Liver (tissue), 10 donors: ENCODE measurements at places on chromosomes 11 and 22.

DNA sequence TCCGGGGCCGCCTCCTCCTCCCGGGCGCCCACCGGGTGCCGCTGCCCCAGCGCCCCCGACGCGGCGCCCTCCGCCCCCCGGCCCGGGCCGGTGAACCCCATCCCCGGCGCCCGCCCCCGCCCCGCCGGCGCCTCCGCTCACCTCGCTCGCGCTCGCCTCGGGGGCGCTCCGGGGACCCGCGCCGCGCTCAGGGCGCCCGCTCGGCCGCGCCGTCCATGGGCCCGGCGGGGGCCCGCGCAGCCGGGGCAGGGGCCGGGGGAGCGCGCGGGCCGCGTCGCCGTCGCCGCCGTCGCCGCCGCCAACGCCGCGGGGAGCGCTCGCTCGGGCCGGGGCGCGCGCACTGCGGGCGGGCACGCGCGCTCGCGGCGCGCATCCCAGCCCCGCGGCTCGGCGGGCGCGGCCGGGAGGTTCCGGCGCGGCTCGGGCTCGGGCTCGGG lies 293 bp downstream of the DUSP8 start:
- no peak for DNase-seq

GRCh38 chr11:33532720-33533385 lies 167.8 kb downstream of the C11orf91 start:
- DNase-seq, result no peak

GRCh38 chr11:88103337-88104206 lies 71.7 kb downstream of the RAB38 start:
- DNase-seq, result no peak

DNA sequence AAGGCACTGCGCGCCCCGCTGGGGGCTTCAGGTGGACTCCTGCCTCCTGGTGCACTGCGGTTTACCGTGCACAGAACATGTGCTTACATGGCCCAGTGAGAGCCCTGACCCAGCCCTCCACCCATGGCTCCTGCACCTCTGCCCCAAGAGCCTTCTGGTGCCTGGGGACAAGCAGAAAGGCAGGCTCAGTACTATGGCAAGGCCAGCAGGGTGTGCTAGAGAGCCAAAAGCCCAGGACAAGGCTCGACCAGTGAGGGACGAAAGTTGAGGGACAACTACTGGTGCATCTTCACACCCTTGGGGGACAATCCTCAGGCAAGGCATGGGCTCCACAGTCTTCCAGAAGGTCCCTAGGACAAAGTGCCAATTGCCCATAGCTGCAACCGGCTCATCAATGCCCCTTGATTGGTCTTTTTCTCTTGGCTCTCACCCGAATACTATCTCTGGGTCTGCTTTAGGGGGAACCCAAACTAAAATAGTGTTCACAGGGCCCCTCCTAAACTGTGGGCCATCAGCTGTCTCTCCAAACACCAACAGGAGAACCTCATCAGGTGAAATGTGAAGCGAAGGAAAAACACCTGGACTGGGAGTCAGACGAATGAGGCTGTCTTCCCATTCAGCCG lies 13.5 kb downstream of the PGA5 start:
- peak; percentile 85 for DNase-seq

- DNase-seq, result no peak
Observed at GRCh38 chr11:927871-928270, 2.2 kb downstream of the AP2A2 start.

GRCh38 chr11:61695917-61696316 lies 15.7 kb downstream of the DAGLA start:
- no peak for DNase-seq

GRCh38 chr22:39527481-39527961 lies 5.0 kb downstream of the RPS19BP1 start:
- peak; percentile 43 for DNase-seq

GRCh38 chr11:73317803-73318202 lies 9.7 kb downstream of the ARHGEF17 start:
- no peak for DNase-seq

GRCh38 chr11:114280696-114281095 lies 15.5 kb upstream of the NNMT start:
- DNase-seq, result no peak

GRCh38 chr11:94020777-94021481 lies at the start of gene HEPHL1:
Gene HEPHL1 (plus strand): TSS chr11:94021354. CDS start chr11:94021369, 15 bp downstream.
- no peak for DNase-seq

GRCh38 chr11:47152953-47153950 lies 23.4 kb downstream of the ARFGAP2 start:
- DNase-seq, result peak; percentile 81

GRCh38 chr22:26756675-26757293 lies 99.4 kb downstream of the MIAT start:
- peak; percentile 71 for DNase-seq

DNA sequence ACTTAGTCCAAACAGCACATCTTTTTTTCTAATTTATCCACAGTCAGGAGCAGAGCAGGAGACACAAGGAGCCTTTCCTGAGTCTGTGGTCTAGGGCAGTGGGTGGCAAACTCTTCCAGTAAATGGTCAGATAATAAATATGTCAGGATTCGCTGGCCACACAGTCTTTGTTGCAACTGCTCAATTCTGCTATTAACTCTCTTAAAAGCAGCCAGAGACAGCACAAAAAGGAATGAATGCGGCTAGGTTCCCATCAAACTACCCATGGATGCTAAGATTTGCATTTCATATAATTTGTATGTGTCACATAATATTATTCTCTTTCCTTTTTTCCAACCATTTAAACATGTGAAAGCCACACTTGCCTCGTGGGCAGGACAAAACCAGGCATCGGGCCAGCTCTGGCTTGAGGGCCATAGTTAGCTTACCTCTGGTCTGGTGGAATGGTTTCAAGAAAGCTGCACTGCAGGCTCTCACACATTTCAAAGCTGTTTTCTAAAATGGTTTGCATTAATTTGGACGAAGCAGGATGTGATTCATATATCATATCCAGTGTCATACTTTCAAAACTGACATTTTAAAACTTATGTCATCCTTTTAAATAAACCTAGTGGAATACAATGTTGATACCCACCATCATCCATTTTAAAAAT lies 64.7 kb upstream of the CD5 start:
- no peak for DNase-seq

- DNase-seq, result no peak
Observed at GRCh38 chr11:96057502-96057901, 133.6 kb upstream of the MTMR2 start.

GRCh38 chr11:20138707-20139106 lies 21.6 kb downstream of the DBX1 start:
- DNase-seq, result no peak

- DNase-seq, result no peak
Observed at GRCh38 chr11:126480015-126480409, 124.5 kb downstream of the ST3GAL4 start.

DNA sequence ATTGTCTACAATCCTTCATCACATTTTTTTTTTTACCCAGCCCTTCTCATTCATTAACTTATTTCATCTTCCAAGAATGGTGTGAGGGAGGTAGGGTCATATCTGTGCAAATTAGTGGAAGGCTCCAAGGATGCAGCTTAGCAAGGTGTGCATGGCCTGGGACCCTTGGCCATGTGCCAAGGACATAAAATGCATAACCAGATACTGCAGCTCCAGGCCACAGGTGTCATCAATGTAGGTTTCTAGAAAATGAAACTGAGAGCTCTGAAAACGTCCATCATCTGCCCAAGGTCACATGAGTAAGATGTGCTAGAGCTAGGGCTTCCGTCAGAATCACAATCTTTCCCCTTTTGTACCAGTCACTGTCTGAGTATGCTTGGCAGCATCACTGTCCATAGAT lies 29.8 kb downstream of the ANKK1 start:
- no peak for DNase-seq

- DNase-seq, result no peak
Observed at GRCh38 chr11:121522043-121522941, 69.5 kb upstream of the SORL1-AS1 start.

DNA sequence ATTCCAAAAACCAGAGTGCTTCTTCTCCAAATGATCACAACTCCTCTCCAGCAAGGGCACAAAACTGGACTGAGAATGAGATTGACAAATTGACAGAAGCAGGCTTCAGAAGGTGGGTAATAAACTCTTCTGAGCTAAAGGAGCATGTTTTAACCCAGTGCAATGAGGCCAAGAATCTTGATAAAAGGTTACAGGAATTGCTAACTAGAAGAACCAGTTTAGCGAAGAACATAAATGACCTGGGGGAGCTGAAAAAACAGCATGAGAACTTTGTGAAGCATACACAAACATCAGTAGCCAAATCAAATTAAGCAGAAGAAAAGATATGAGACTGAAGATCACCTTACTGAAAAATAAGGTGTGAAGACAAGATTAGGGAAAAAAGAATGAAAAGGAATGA lies 15.5 kb downstream of the OR52M1 start:
- no peak for DNase-seq

DNA sequence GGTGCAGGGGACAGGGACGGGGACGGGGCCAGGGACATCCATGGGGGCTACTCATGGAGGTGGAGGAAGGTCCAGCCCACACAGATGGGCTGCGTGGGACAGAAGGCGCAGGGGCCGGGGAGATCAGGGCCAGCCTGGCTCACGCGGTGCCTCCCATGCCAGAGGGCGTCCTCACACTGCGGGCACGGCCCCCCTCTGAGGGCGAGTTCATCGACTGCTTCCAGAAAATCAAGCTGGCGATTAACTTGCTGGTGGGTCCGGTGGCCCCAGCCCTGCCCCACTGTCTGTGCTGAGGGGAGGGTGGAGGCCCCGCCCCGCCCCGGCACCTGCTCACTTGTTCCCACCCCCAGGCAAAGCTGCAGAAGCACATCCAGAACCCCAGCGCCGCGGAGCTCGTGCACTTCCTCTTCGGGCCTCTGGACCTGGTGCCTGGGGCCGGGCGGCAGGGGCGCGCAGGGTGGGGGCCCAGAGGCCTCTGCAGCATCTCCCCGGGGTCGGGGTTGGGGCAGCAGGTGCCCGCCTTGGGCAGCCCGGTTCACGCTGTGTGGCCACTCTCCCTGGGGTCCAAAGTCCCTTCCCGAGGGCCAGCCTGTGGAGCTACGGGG lies 15.8 kb downstream of the EPS8L2 start:
- no peak for DNase-seq

DNA sequence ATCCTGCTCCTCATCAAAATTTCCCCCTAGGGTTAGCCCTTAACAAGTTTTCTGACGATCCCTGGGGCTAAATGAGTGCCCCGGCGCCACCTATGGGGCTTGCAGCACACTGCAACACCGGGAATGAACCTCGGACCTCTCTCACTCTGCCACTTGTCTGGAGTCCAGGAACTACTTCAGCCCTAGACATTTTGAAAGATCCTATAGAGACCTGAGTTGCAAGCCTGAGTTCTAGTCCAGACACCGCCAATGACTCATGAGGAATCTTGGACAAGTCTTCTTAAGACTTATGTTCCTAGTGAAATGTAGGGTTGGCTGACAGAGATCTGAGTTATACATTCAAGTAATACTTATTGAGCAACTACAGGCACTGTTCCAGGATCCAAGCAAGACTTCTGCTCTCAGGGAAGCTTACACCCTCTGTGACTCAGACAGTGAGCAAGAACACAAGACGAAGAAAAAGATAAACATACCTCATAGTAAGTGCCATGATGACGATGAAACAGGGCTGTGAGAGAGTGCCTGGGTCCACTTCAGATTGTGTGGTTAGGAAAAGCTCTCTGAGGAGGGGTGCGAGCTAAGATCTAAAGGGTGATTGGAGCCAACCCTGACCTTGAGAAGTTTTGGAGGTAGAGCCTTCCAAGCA lies 10.2 kb upstream of the STK33 start:
- peak; percentile 43 for DNase-seq

GRCh38 chr11:115767047-115767802 lies 263.0 kb upstream of the CADM1 start:
- DNase-seq, result no peak

GRCh38 chr11:122714484-122714883 lies 59.0 kb downstream of the UBASH3B start:
- no peak for DNase-seq

DNA sequence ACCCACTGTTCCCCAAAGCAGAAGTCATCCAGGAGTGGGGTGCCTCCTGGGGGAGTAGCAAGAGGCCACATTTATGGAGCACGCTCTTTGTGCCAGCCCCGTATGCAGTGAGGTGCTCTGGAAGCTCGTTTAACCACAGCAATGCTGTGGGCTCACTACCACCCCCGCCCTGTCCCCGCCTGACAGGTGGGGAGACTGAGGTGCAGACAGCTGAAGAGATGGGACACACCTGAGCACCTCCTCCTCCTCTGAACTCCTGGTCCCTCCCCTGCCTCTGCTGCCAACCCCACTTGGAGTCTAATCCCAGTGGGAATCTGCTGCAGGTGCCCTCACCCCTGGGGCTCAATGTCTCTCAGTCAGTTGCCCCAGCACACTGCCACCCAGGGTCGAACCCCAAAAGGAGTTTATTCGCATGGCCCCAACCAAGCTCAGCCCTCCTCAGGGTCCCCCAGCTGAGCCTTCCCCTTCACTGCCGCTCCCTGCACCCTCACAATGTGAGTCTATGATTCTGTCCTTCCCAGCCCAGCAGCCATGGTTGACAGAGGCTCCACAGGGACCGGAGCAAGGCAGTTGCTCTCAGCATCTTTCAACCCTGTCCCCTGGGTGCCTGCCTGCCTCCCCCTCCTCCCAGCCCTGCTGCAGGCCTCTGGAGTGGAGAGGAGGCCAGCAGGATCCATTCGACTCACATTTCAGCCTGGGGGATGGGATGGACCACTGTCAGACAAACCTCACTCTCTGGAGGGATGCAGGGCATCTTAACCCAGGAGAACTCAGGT lies 13.3 kb upstream of the BCR start:
- no peak for DNase-seq

DNA sequence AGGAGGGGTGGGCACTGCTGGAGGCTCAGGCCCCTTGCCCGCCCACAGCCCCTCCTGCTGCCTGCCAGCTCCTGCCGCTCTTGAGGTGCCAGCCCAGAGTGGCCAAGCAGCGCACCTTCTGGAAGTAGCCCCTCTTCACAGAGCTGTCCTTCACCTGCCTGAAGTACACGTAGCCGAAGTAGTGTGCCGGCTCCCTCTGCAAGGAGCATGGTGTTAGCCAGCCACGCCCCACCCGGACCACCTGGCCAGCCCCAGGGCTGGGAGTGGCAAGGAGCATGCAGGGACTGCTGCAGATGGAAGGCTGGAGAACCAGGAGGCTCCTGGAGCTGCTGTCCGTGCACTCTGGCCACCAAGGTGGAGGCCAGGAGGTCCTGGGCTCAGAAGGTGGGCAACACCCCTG lies 9.6 kb downstream of the DENND6B start:
- no peak for DNase-seq

GRCh38 chr11:14904745-14905103 lies 12.7 kb upstream of the CYP2R1 start:
- DNase-seq, result peak; percentile 90

DNA sequence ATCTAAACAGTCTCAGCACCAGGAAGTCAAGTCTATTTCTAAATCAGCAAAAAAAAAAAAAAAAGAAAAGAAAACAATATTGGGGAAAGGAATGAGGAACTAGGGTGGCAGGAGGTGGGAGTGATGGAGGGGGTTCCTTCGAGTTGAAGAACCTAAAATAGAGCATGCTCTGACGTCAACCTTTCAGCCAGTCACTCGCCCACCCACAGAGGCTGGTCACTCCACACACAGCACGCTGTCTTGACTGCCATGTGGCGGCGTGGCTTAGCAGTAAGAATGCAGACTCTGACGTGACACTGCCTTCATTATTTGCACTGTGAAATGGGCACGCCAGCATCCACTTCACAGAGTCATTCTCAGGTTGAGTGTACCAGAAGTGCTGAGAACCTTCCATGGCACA lies 48.3 kb downstream of the LARGE1 start:
- DNase-seq, result no peak

- no peak for DNase-seq
Observed at GRCh38 chr11:2564008-2564530, 119.3 kb downstream of the KCNQ1 start.
